Astrocyte of the hippocampus (primary cell): ENCODE measurements at places on chromosomes 3 and 15.

GRCh38 chr3:183914856-183915255 is 30.2 kb upstream of the PARL start:
- DNase-seq = no peak

DNA sequence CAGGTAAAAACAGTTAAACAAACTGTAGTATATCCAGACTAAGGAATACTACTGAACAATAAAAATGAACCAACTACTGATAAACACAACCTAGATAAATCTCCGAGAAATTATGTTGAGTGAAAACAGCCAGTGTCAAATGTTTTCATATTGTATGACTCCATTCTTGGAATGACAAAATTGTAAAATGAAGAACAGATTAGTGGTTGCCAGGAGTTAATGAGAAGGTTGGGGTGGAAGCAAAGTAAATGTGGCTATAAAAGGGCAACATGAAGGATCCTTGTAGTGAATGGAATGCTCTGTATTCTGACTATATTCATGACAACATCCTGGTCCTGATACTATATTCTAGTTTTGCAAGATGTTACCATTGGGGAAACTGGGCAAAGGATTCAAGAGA is 27.5 kb upstream of the ACKR4 start:
- no peak for DNase-seq

DNA sequence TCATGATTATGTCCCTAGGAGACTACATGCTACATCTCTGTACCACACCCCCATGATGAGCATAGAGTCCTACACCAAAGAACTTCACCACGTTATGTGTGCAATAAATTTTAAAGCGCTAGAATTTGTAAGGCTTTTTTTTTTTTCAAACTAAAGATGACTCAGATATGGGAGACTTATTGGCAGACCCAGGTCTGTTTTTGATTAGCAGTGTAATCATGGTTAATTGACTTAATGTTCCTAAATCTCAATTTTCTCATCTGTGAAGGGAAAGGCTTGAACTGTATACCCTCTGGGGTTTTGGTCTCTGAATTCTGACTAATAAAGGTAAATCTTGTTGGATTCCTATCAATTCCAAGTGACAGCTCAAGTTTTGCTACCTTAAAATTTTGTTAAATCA is 26.4 kb downstream of the ABI3BP start:
- DNase-seq = no peak

DNA sequence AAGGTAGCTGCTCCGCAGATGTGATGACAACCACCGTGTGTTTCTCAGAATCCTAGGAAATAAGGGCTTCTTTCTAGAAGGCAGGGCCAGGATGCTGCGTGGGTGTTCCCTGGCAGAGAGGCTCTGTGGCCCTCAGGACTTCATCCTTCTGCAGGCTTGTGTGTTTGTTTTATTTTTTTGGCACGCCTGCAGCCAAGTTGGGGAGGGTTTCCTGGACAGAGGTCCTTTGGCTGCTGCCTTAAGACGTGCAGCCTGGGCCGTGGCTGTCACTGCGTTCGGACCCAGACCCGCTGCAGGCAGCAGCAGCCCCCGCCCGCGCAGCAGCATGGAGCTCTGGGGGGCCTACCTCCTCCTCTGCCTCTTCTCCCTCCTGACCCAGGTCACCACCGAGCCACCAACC is at the start of gene CLEC3B:
CLEC3B (plus strand) TSS at position 266 of the 400 bp plus-strand sequence; CDS start at position 326, 60 bp downstream.
- DNase-seq = peak; percentile 43

DNA sequence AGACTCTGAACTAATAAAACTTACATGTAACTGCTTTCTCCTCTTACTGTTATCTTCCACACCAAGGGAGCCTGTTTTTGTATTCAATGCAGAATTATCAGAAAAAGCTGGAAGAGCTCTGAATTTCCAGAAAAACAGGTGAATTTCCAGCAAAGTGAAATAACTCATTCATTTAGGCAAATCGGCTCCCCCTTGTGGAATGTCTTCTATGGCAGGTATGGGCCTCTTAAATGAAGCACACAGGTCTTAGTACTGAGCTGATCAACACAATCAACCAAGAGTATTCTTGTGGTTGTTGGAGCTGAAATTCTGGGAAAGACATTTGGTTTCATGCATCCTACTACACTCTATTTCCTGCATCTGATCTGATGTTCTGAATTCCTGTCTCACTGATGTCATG is 31.0 kb upstream of the PTPRG start:
- DNase-seq = peak; percentile 63

DNA sequence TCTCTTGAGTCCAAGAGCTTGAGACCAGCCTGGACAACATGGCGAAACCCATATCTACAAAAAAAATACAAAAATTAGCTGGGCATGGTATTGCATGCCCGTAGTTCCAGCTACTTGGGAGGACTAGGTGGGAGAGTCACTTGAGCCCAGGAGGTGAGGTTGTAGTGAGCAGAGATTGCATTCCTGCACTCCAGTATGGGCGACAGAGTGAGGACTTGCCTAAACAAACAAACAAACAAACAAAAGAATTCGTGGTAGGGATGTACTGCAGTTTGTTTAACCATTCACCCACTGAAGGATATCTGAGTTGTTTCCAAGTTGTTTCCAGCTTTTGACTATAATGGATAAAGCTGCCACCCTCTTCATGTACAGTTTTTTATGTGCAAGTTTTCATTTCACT is 7.5 kb upstream of the NMD3 start:
- no peak for DNase-seq

DNA sequence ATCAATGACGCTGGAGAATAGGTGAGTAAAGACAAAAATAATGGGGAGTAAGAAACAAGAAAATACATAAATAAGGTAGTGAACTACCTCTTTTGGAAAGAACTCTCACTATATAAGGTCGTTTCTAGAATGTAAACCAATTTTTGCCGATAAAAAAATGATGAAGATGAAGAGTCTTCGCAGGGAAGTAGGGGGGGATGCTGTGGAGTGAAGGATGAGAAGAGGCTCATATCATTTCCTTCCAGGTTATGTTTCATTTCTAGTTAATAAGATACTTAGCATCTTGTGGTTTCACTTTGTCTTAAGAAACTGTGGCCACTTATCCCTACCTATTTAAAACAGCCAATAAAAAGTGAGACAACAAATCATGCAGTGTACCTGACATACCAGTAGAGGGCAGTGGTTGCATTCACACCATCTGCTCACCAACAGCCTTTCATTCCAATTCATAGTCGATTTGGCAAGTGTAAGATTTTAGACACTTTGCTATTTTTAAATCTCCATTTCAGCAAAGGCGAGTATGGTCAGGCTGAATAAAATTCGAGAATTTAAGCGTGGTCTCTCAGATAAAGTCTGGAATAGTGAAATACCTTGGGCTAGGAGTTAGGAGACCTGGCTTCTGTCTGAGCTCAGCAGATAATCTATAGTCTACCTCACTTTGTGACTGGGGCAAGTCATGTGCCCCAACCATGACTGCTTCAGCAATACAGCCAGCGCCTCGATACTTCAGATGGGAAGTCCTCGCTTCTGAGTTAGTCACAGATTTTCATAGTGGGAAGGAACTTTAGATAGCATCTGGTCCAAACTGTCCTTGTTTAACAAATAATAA is 28.9 kb upstream of the ICE2 start:
- DNase-seq = peak; percentile 79

DNA sequence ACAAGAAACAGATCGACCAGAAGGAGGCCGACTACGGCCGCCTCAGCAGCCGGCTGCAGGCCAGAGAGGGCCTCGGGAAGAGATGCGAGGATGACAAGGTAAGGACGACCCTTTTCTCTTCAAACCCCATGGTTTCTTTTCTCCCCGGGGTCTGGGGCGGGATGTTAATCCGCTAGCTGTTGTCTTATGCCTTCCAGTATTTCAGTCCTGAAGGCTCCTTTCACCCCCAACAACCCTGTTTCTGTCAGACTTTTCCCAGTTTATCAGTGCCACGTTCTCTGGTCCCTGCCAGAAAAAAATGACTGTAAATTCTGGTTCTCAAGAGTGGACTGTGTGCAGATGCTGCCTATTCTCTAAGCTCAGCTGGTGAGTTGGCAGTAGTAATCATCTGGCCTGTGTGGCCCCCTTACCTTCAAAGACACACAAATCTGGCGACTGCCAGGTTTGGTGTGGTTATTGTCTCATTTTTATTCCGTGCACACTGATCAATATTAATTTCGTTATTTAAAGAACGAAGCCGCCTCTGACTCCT is 806 bp downstream of the GOLM2 start:
- DNase-seq = peak; percentile 22

- no peak for DNase-seq
These were observed 102.3 kb downstream of the P2RY1 start for GRCh38 chr3:152937234-152937633.

GRCh38 chr15:33031324-33031821 is 163.1 kb downstream of the FMN1 start:
- DNase-seq = peak; percentile 29

- no peak for DNase-seq
These were observed 6.2 kb upstream of the OCA2 start for GRCh38 chr15:28105224-28105791.

- no peak for DNase-seq
These were observed 140.9 kb upstream of the ROPN1 start for GRCh38 chr3:124132813-124133212.

GRCh38 chr3:122183893-122184590 is 574 bp downstream of the CASR start:
- peak; percentile 5 for DNase-seq

GRCh38 chr15:94451466-94451865 is 220.1 kb downstream of the MCTP2 start:
- DNase-seq = no peak

DNA sequence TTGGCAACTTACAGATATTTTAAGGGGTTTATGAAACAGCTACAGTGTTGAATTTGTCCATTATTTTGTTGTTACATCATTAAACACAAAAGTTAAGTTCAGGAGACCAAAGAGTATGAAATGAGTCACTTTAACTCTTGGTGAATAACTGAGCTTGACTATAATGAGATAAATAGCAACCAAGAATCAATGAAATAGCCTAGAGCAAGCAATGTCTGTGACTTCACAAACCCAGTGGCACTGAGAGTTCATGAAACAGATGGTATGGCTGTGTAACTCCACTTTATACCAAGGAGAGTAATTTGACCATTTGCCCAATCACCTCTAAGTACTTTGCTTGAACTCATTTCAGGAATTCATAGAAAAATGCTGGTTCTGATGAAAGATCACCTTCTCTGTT is 169.6 kb upstream of the GADL1 start:
- no peak for DNase-seq
